ENCODE measurements at places on chromosomes 3 and 15.

GRCh38 chr3:65787340-65787739 lies 251.4 kb downstream of the MAGI1 start:
- DNase-seq: no peak

- DNase-seq: no peak
Measured at GRCh38 chr15:47304656-47305055, 412.6 kb upstream of the SEMA6D start.

GRCh38 chr15:85019815-85020590 lies 38.3 kb downstream of the PDE8A start:
- DNase-seq: no peak

DNA sequence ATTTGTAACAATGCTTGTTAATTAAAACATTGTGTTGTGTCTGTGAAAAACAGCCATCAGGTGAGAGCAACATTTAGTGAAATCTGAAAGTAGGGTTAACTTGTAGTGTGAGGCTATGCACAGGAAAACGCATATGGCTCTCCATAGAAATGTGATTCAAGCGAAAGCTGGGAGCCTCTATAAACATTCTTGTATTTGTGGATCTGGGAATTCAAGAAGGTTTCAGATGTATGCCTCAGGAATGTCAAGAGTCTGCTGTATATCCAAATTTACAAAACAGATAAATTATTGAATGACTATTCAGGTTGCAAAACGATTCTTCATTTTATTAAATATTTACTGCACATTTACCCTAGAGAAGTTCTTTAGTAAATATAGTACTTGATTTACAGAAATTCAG lies 166.0 kb downstream of the THSD4 start:
- no peak for DNase-seq

- no peak for DNase-seq
Measured at GRCh38 chr3:16488637-16489036, 24.9 kb downstream of the RFTN1 start.

- DNase-seq: no peak
Measured at GRCh38 chr3:5219216-5219615, 31.7 kb downstream of the EDEM1 start.

DNA sequence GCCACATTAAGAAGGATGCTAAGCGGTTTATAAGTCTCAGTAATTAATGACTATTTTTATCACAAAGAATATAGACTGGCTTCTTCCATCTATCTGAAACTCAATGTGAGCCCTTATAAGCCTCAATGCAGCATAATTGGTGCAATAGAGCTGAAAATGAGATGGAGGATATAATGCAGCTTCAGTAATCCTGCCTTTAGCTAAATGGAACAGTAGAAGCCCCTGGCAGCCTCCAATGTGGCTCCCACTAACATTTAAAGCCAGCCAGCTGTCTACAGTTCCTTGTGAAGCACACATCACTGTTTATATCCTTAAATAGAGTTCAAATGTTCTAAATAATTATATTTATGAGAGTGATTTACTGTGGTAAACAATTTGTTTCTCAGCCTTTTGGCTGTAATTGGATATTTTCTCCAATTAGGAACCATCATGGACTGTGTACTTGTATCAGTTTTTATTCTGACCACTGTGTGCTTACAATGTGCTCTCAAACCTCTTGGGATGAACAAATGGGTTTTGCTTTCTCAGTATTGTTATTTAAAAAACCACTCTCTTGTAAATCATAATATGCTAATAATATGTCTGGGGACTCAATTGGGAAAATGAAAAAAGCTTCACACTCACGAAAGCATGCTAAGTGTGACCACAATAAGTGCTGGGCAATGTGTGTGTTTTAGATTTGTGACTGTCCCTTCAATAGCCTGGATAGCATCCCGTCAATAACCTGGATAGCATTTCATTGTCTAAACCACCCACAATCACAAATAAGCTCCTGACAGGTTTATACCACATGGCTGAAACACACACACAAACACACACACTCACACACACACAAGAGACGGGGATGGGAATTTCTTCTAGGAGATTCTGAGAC lies 366.6 kb downstream of the GBE1 start:
- DNase-seq: no peak

GRCh38 chr3:104510131-104510849 lies 856.4 kb upstream of the ALCAM start:
- DNase-seq: no peak

GRCh38 chr15:96574782-96575181 lies 244.3 kb downstream of the NR2F2 start:
- no peak for DNase-seq

GRCh38 chr15:72057548-72058091 lies 60.3 kb downstream of the MYO9A start:
- peak; percentile 29 for DNase-seq

DNA sequence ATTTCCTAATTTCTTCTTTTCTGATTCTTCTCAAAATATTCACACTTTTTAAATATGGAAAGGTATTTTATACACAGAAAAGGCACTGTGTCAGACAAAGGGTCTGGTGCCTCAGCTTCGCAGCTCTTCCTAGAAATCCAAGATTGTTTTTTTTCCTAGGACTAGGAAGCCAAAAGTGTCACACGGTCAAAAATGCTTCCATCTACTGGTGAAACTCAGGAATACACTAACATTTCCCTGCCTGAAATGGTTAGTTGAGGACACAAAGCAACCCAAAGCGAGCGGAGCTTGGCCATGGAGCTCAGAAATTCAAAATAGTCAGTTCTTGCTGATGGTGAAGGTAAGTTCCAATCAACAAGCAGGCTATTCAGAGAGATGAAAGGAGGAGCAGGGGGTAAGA lies 426.5 kb upstream of the RASGRP1 start:
- peak; percentile 64 for DNase-seq

GRCh38 chr15:70237626-70238025 lies 139.9 kb upstream of the TLE3 start:
- no peak for DNase-seq

- DNase-seq: no peak
Measured at GRCh38 chr3:186290796-186291195, 71.2 kb downstream of the DGKG start.

DNA sequence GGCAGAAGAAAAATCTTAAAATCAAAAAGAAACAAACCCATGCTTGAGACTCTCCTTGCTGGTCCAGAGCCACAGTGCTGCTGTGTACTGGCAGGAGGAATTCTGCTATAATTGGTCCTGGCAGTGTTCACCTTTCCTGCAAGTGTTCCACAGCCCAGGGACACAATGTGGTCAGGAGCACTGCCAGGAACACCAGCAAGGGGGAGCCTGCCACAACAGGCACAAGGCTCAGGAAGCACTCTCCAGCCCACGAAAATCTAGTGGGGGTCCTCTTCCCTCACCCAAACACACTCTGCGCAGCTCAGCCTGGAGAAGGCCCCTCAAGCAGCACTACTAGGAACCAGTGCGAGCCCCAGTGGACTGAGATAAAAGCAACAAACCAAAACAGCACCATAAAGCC lies 92.9 kb downstream of the UBE3A start:
- peak; percentile 3 for DNase-seq

GRCh38 chr15:52113235-52113634 lies 660 bp upstream of the BCL2L10 start:
- DNase-seq: no peak

DNA sequence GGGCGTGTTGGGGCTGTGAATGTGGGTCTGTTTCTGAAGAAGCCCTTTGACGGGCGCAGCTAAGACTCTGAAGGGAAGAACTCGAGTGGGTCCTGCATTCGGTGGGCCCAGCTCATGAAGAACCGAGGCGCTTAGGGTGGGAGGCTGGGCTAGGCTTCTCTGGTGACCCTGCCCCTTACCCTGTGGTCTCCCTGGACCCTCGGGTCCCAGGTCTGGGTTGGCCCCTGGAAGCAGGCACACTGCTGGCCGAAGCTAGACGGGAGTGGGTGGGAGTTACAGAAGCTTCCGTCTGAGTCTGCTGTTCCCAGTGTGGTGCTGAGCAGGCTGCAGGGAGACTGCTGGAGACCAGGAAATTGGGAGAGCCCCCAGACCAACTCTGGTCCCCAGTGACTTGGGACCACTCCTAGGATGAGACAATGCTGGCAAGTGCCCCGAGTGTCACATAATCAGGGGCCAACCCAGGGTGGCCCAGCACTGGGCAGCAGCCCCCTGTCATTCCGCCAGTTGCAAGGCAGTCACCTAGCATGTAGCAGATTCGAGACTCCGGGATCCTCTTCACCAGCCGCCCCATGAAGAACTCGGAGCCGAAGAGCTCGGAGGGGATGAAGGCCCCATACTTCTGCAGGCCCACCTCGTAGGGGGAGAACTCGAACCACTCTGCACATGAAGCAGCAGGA lies 16.7 kb upstream of the EHD4 start:
- no peak for DNase-seq

GRCh38 chr3:127233371-127233770 lies 40.4 kb downstream of the PRR23E start:
- no peak for DNase-seq

DNA sequence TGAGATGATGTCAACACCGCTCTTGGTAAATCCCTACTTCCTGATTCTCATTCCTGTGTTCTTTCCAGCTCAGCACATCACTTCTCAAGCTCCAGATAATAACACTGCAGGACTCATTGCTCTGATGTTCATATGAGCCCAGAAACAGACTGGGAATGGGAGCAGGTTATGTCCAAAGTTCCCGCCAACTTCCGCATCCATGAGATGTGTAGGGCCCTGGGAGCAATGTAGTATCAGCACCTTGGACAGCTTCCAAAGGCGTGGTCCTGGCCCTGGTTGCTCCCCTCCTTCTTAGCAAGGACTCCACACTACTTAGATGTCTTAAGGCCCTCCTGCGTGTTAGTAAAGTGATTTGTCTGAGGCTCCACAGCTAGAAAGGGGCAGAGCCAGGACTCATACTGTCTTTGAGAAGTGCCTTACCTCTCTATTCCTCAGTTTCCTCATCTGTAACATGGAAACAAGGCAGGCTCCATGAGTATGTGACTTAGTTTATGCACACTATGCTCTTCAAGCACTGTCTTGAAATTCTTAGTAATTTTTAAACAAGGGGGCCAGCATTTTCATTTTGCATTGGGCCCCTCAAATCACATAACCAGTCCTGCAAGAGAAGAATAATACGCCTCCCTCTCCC lies 27.9 kb upstream of the SLC6A1 start:
- DNase-seq: no peak

- peak; percentile 56 for DNase-seq
Measured at GRCh38 chr15:81955382-81956062, 90.3 kb downstream of the MEX3B start.

DNA sequence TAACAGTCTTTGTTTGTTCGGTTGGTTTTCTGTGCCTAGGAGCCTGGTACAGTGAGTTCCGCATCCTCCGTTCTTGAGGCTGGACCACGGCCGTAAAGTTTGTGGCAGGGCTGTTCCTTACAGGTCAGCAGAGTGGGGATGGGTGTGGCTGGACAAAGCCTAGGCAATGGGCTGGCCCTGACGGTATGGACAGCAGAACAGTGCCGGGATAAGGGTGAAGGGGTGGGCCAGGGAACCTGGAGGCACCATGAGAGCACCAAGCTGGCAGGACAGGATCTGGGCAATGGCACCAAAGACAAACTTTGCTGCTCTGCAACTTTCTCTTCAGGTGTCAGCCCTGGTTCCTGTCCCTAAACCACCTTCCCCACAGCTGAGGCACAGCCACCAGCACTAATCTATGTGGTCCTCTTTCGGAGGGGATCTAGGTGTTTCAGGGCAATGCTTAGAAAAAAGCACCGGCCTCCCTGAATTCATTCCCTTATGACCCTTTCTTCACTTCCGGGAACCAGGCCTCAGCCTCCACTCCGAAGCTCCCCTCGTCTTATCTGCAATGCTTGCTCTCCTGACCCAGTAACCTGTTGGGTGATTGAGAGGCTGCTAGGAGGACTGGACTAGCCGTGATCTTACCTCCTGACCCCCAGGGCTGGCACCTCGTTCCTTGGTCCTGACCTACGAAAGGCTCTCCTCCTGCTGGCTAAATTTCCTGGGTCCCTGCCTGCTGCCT lies 54.4 kb downstream of the KLHL6 start:
- no peak for DNase-seq

DNA sequence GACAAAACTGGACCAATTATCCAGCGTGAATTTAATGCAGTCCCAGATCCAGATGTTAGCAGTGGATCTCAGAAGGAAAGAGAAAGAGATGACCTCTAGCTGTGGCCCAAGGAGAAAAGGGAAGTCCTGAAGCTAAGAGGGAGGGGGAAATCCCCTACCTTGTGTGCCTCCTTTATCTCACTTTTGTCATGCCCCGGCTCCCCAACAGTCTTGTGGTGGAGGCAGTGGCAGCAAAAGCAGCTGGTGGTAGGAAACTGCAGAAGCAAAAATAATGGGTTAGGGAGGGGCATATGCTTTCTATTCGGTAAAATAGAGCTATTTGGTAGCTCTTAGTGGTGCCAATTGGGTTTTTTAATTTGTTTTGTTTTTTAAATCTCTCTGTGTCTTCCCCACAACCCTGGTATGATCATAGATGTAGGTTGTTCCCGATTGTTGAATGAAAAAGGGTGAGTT lies 56.5 kb downstream of the MCTP2 start:
- DNase-seq: no peak

DNA sequence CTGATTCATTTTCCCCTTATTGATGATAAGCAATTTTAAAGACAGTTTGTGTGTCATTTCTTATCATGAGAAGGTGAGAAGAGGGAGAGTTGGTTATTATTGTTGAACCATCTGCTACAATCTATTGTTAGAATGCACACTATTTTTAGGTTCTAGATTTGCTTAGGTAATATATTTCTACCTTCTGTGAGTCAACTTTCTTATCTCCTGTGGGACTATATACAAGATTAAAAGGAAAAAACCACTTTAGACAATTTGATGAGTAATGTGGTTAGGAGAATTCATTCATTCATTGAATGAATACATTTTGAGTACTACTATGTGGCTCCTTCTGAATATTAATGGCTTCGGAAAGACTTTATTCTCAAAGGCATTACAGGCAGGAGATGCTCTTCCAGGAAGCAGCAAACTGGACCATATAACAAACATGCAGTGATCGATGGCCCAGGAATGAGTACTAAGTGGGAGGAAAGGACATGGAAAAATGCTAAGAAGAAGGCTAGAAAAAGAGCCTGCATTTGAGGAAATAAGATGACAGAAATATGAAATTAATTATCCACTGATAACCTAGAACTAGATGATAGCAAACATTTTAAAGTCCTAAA lies 22.4 kb downstream of the SPTSSB start:
- DNase-seq: peak; percentile 20

GRCh38 chr15:26260517-26261133 lies 397.5 kb upstream of the ATP10A start:
- DNase-seq: no peak

DNA sequence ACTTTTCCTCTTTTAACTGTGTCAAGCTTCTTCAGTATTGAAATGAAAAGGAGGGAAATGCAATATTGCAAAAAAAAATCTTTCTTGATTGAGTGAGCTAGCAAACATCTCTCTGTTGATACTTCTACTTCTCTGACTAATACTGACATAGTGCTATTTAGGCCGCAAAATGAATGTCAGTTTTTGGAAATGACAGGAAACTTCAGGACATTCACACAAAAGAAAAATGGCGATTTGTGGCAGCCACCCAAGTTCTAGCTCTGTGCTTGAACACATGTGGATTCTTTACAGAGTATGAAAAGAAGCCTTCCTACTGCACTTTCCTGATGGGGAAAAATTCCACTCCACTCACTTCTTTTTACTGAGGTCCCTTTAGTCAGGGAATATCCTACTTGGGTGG lies 486.8 kb upstream of the ALCAM start:
- DNase-seq: no peak

Data from mesenchymal stem cell (in vitro differentiated cells and primary cell).